ENCODE measurements at places on chromosomes 6 and 20.

DNA sequence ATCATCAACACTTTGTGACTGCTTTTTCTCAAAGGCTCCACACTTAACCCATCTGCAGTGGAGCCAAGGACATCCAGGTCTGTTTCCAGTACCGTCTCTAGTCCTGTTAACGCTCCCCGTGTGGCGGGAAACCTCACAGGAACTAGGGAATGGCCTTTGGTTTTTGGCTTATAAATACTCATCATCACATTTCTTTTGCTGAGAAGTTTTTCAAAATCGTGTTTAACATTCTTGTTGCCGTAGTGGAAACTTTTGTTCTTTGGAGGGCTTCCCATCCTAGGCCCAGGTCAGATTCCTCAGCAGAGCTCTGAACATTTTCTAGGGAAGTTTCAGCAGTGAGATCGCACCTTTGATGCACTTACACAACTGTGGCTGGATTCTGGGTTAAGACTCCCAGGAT is 24.6 kb downstream of the DAAM2 start:
- DNase-seq = no peak

- no peak for DNase-seq
These were observed 131.9 kb downstream of the TRMT11 start for GRCh38 chr6:126118058-126118755.

DNA sequence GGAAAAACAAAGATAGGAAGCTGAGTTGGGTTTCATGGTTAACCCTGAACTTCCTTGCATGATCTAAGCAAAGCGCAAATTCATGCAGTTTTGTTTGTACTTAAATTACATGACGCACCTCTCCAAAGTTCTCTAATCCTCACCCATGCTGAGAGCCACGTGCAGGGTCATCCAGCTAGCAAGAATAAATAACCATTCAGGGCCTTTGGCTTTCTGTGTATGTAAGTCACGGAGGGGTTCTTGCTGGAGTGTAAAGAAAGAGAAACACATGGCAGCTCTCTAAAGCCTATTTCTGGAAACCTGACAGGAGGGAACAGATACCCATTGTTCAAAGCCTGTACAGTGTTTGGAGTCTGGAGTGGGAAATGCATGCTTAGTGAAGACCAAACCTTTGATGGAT is 171.7 kb upstream of the CCN2 start:
- no peak for DNase-seq

DNA sequence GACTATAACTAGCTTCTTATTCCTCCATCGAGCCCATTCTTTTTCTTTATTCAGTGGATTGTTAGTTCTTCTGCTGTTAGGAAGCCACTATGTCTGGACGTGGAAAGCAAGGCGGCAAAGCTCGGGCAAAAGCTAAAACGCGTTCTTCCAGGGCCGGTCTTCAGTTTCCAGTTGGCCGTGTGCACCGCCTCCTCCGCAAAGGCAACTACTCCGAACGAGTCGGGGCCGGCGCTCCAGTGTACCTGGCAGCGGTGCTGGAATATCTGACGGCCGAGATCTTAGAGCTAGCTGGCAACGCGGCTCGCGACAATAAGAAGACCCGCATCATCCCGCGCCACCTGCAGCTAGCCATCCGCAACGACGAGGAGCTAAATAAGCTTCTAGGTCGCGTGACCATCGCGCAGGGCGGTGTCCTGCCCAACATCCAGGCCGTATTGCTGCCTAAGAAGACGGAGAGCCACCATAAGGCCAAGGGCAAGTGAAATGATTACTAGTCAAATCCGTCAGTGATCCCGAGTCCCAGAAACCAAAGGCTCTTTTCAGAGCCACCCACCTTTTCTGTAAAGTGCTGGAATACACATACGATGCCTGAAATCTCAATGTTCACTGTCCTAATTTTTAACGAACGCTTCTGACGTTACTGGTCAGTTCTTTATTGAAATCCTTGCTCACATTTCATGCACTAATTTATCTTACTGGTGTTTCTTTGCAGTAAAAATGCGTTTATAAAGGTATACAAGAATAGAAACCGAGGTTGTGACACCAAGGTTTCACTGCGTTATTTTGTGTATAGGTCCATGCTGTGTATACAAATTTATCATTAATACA is 129.9 kb downstream of the HFE start:
- peak; percentile 84 for DNase-seq

DNA sequence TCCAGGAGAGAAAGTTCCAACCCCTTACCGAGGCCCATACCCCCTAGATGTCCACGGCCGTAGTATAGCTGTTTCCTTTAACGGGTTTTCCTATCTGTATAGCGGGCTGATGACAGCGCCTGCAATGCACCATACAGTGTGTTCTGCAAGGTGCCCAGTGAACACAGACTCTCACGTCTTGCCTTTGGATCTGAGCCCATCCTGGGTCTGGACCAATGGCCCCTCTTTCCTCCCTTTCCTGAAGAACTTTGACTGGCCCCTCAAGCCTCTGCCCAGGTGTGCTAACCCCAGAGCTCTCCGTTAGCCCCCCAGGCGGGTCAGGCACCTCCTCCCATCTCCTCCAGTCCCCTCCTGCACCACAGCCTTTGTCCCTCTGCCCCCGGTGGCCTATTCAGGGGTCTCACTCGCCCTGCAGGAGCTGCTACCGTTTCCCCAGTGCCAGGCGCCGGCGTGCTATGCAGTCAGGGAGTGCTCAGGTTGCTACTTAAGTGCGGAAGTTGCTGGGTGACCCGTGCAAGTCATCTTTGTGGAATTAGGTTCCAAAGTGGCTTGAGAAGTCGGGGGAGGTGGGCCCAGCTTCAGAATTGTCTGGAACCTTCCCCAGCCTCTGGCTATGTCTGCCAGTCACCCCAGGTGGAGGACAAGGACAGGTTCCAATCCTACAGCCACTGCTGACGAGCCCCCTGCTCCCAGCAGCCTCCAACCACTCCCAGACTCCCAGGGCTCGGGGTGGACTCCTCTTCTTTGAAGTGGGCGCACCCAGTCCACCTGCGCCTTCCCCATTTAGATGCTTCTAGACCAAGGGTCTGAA is 35.0 kb upstream of the ZBP1 start:
- DNase-seq = no peak

GRCh38 chr6:30720738-30721197 is 616 bp downstream of the TUBB start:
- DNase-seq = peak; percentile 59

DNA sequence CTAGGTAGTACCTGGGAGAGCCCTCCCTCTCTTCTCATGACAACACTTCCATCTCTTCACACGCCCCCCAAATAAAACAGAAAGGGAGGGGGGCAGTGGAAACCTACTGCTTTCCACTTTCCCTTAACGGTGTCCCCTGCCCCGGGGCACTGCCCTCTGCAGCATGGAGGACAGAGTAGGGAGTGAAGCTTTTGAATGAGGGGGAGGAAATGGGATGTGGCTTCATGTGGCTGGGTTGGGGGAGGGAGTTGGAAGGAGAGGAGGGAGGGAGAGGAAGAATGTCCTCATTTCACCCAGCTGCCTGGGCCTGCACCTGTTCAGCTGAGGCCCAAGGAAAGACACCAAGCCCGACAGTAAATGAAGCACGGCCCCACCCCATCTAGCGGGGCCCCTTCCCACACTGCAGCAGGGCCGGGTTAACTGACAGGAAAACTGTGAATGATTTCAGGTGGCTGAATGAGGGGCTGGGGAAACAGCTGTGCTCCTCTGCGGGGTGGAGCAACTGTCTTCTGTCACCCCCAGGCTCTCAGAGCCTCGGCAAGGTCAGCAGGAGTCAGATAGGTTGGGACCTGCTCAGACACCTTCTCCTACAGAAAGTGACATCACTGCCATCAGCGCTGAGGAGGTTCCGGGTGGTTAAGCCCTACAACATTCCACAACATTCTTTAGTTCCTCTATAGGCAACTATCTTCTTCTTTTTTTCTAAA is 40.0 kb upstream of the TAF8 start:
- DNase-seq = no peak

DNA sequence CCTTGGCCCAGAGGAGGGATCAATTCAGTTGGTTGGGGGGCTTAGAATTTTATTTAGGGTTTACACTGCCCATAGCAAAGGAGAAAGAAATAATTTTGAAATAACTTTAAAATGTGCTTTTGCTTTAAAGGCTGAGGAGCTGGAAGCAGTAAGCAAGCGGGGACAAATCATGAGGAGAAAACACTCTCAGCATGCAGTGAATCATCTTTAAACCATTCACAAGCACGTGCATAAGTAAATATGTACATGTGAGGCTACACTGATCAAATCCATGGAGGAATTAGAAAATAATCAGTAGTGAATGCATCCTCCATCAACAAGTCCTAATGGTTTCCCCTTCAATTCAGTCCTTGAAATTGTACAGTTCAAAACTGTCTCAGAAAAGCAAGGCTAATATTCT is 181.0 kb downstream of the MTFR2 start:
- no peak for DNase-seq

DNA sequence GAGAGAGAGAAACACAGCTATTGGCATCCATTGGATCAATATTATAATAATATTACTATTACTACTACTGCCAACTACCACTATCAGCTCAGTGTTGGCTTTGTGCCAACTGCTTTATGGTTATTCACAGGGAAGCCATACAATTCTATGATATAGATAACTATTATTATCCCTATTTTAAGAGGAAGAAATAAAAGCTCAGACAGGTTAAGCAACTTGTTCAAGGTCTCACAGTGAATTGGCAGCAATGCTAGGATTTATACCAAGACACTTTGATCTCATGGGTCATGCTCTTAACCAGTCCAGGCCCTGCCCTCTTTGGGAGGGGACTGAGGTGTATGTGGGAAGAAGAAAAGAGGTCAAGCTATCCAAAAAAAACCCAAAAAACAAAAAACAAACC is 82.0 kb upstream of the TRAF3IP2 start:
- DNase-seq = no peak

GRCh38 chr20:35849706-35850105 is 77.9 kb downstream of the PHF20 start:
- DNase-seq = no peak

DNA sequence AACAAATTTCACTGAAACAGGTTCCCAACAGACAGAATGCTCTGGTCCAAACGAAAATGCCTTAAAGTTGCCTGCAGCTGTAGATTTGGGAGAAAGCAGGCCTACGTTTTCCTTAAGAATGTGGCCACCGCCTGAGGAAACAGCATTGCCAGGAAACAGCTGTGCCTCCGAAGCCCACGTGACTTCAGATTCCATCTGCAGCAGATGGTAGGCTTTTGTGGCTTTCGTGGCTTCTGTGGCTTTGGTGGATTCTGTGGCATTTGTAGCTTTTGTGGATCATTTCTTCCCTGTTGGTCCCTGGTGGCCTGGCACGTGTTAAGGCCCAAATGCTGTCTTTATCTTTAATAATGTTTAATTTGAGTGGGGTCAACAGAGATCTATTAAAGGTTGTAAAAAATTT is 222.9 kb downstream of the TTLL2 start:
- no peak for DNase-seq

- DNase-seq = no peak
These were observed 5.1 kb downstream of the VPS16 start for GRCh38 chr20:2845607-2846006.

Measured in CD4-positive, alpha-beta T cell treated with Interleukin-15 for 1 hour (primary cell).